Hematopoietic multipotent progenitor cell treated with erythropoietin and hydrocortisone succinate and interleukin-3 and kit ligand, for 17 days (in vitro differentiated cells): ENCODE measurements at places on chromosomes 12 and 14.

DNA sequence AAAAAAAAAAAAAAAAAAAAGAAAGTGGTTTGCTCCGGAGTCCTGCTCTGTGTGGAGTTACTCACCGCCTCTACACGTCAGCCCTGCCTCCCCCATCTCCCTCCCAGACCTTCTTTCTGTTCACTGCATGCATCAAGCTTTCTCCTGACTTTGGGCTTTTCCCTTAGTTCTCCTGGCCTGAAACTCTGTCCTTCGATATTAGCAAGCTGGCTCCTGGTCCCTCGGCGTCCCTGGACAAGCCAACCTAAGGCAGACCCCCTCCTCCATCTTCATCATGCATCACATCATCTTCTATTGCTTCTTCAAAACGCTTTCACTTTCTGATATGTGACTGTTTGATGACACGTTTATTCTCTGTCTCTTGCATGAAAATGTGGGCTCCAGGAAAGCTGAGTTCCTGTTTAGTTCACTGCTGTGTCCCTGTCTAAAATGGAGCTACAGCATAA is 40.6 kb downstream of the SLC15A4 start:
- DNase-seq, result no peak

DNA sequence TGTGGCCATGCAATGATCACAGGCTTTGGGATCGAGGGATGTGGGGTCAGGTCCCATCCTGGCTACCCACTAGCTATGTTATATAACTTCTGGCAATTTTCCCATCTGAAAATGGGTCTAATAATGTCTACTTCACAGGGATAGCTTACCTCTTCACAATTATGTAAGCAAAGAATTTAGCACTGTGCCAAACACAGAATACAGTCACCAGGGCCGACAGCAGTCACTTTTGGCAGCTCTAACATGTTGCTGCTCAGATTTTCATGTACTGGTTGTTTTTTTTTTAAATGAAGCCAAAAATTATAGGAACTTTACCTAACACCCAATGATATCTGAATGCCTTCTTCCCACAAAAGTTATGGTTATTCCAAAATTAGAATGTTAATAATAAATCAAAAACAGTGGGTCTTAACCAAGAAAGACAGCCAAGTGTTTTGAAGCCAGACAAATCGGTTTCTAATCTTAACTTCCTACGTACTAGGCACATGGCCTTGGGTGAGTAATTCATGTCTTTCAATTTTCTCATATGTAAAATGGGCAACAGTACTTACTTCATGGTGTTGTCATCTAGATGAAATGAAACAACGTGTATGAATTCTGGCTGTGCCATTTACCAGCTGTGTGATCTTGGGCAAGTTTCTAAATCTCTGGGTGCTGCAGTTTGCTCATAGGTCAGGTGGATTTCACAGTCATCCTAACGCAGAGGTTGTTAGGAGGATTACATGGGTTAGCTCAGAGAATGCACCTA is 13.0 kb upstream of the PCED1B start:
- DNase-seq, result no peak

GRCh38 chr12:53749986-53750811 is 1.6 kb downstream of the CISTR start:
- no peak for DNase-seq

GRCh38 chr12:78612190-78612589 is 252.4 kb upstream of the SYT1 start:
- DNase-seq, result no peak

DNA sequence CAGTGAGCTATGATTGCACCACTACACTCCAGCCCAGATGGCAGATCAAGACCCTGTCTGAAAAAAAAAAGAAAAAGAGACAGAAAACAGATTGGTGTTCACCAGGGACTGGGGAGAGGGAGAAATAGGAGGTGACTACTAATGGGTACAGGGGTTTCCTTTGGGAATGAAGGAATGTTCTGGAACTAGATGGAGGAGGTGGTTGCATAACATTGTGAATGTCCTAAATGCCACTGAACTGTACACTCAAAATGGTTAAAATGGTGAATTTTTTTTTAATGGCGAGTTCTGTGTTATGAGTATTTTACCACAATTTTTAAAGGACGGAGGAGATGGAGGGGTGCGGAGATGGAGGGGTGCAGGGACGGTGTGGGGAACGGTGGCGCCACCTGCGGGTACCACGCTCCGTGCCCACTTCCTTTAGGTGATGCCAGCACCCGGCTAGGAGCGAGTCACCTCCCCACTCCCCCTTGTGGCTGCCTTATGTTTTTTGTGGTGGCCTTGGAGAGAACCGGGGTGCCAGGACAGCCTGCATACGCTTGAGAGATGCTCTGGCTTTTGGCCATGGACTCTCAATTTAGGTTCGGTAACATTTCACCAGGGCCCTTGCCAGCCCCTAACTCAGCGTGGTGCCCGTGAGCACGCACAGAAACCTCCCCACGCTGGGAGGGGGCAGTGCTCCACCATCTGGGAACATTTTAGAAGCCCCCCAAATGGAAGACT is 16.1 kb downstream of the UBC start:
- peak; percentile 88 for DNase-seq

- no peak for DNase-seq
These were observed 708 bp upstream of the IGFBP6 start for GRCh38 chr12:53096759-53097158.

DNA sequence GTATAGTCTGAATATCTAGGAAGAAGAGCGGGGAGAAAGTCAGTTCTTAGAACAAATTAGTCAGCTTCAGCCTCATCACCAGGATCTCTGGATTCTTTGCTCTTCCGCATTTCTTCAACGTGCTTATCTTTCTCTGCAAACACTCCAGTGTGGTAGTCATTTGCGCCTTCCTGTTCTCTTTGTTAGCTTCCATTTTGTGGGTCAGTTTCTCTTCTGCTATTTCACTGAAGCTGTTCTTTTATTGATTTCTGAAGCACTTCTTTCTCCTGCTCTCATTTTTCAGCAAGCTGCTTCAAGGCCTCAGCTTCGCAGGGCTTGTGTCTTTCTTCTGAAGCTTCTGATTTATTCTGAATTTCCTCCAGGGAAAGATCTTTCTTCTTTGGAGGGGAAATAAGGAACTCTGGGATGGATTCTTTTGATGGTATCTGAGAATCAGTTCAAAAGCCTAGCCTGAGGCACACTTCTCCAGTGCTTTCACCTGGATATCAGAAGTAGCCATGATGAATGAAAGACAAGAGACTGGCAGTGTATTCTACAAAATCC is 13.5 kb downstream of the AMN1 start:
- peak; percentile 13 for DNase-seq
